ENCODE measurements at places on chromosomes 4 and X.

DNA sequence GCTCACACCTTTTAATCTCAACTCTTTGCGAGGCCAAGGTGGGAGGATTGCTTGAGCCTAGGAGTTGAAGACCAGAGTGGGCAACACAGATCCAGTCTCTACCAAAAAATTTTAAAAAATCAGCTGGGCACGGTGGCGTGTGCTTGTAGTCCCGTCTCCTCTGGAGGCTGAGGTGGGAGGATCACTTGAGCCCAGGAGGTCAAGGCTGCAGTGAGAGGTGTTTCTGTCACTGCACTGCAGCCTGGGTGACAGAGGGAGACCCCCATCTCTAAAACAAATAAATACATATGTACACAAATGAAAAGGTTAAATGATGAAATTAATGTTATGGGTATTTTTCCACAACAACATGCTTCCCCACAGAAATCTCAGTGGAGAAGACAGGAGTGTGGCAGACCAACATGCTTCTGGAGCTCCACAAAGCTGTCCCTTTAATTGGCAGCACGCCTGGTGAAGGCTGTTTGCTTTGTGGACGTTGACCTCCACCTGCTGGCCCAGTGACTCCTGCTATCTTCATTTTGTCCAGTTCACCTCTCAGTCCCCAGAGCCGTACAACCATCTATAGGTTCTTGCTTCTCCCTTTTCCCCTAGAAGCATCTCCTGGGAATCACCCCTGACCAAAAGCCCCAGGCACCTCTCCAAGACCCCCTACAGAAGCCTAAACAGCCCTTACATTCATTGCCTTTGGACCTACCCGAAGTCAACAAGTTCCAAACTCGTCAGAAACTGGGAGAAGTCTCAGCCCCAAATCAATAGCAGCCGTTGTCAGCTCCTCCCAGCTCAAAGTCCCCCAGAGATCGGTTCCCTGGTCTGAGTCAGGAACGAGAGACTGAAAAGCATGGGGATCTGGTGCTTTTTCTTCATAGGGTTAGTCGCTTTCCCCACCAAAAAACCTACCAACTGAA is 36.4 kb upstream of the CD99 start:
- DNase-seq: no peak

DNA sequence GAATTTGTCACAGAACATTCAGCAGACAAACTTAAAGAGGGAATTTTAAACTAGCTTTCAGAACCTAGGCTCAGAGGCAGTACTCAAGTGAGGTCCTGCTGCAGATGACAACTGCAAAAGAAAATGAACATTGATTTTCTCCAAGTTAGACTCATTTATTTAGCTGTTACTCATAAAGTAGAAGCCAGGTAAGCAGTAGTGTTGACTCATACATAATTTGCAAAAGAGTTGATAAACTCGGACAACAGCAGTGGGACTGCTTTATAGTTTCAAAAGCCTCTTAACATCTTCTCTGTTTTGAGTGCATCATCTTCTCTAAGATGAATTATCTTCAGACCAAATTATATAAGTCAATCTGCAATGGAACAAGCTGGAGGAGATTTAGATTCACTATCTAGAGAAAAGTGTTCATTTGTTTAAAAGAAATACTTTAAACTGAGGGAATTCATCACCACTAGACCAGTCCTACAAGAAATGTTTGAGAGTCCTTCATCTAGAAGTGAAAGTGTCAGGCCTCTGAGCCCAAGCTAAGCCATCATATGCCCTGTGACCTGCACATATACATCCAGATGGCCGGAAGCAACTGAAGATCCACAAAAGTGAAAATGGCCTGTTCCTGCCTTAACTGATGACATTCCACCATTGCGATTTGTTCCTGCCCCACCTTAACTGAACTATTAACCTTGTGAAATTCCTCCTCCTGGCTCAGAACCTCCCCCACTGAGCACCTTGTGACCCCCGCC is 49.5 kb downstream of the COQ2 start:
- DNase-seq: no peak

DNA sequence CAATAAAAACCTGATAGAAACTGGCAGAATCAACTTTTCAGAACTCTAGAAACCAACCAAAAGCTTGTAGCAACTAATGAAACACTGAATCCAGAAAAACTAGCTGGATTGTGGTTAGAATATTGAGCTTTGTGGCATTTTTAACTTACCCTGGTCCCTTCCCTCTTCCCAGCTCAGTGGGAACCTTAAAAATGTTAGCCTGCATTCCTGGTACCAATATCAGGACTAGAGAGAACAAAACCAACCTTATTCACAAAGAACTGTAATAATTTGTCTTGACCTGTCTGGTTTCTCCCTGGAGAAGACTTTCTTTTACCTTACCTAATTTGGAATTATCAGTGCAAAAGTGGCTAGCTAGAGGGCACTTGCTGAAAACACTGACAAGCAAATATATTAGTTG is 21.2 kb downstream of the SH3D19 start:
- DNase-seq: no peak

GRCh38 chrX:23784470-23785331 is 1.7 kb downstream of the SAT1 start:
- no peak for DNase-seq

All from effector CD8-positive, alpha-beta T cell (primary cell).